Heart right ventricle (tissue), 16 donors: ENCODE measurements at places on chromosomes 6 and 20. TPM values are rescaled to one million over a fixed set of nuclear protein-coding genes. Genes with fewer than 3 reads are reported as not detected.

The ZNF343 gene
- polyA plus RNA-seq, result 3.2 TPM

The TFAP2D gene
- polyA plus RNA-seq, result not detected

The MRPS18B gene
- 169 TPM for polyA plus RNA-seq

The TINAG gene
- 0.22 TPM for polyA plus RNA-seq

The PPP1R16B gene
- 5.4 TPM for polyA plus RNA-seq
